ENCODE measurements at places on chromosomes 1 and 21. TPM values are rescaled to one million over a fixed set of nuclear protein-coding genes. Genes with fewer than 3 reads are reported as not detected.

CFHR5 gene
- total RNA-seq, result not detected

C1orf185 gene
- total RNA-seq, result not detected

COL8A2 gene
- total RNA-seq, result 0.38 TPM

KRTAP7-1 gene
- total RNA-seq, result not detected

CCDC185 gene
- not detected for total RNA-seq

CDK18 gene
- total RNA-seq, result 2.5 TPM

ADAMTS4 gene
- 0.69 TPM for total RNA-seq

SELENBP1 gene
- total RNA-seq, result not detected

AHDC1 gene
- 11.2 TPM for total RNA-seq

HTR1D gene
- total RNA-seq, result not detected

FAM43B gene
- not detected for total RNA-seq

SLC30A10 gene
- not detected for total RNA-seq

SPRR2A gene
- total RNA-seq, result not detected

RPAP2 gene
- total RNA-seq, result 33.5 TPM

SDC3 gene
- total RNA-seq, result 0.23 TPM

VWA5B1 gene
- not detected for total RNA-seq

PPIE gene
- total RNA-seq, result 62.9 TPM

CHIA gene
- total RNA-seq, result not detected

PADI4 gene
- 0.63 TPM for total RNA-seq

CDA gene
- not detected for total RNA-seq

NBPF19 gene
- 10.6 TPM for total RNA-seq

LAMB3 gene
- total RNA-seq, result 2.4 TPM

GPR25 gene
- not detected for total RNA-seq

OLIG1 gene
- not detected for total RNA-seq

GCSAML gene
- total RNA-seq, result 0.80 TPM

SPOCD1 gene
- not detected for total RNA-seq

KDF1 gene
- 0.15 TPM for total RNA-seq

HAO2 gene
- total RNA-seq, result not detected

MATN1 gene
- 0.27 TPM for total RNA-seq

DDR2 gene
- total RNA-seq, result 0.36 TPM

CADM3 gene
- total RNA-seq, result not detected

CHI3L2 gene
- 2.6 TPM for total RNA-seq

CR1 gene
- not detected for total RNA-seq

HRNR gene
- total RNA-seq, result not detected

CRP gene
- not detected for total RNA-seq

ZRANB2 gene
- 103 TPM for total RNA-seq

CHD5 gene
- total RNA-seq, result 0.78 TPM

GSTM3 gene
- 8.6 TPM for total RNA-seq

HPCA gene
- not detected for total RNA-seq

Measured in activated CD8-positive, alpha-beta memory T cell treated with anti-CD3 and anti-CD28 coated beads for 36 hours (primary cell).